ENCODE measurements at places on chromosomes 1 and 21.

GRCh38 chr1:41743366-41743765, 175.4 kb downstream of the HIVEP3 start:
- DNase-seq, result no peak

DNA sequence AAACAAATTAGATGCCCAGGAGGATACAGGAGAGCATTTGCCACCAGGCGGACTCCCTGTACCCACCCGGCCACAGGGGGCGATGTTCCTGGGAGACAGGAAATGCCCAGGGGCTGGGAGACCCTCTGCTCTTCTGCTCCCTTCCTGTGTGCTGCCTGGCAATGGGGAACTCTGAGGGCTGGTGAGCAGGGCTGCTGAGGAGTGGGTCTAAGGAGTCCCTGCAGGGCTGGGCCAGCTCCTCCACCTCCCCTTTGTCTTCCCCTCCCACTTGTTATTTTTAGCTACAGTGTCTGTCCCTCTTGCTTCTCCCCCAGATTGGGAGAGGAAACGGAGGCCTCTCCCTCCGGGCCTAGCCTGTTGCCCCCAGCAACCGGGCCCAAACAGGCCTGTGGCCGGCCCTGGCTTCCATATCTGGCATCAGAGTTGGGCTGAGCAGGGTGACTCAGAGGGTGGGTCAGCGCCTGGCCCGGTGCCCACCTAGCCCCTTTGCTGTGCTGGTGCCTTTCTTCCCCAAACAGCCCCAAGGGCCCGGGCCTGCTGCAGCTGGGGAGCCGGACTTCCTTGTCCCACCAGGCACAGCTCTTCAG, 11.6 kb downstream of the LMNA start:
- peak; percentile 85 for DNase-seq

GRCh38 chr1:29259802-29260441, 23.6 kb downstream of the PTPRU start:
- no peak for DNase-seq

GRCh38 chr1:95951371-95952102, 717.5 kb downstream of the RWDD3 start:
- DNase-seq, result no peak

- DNase-seq, result peak; percentile 64
Measured at GRCh38 chr1:167059045-167059808, 30.9 kb downstream of the GPA33 start.

DNA sequence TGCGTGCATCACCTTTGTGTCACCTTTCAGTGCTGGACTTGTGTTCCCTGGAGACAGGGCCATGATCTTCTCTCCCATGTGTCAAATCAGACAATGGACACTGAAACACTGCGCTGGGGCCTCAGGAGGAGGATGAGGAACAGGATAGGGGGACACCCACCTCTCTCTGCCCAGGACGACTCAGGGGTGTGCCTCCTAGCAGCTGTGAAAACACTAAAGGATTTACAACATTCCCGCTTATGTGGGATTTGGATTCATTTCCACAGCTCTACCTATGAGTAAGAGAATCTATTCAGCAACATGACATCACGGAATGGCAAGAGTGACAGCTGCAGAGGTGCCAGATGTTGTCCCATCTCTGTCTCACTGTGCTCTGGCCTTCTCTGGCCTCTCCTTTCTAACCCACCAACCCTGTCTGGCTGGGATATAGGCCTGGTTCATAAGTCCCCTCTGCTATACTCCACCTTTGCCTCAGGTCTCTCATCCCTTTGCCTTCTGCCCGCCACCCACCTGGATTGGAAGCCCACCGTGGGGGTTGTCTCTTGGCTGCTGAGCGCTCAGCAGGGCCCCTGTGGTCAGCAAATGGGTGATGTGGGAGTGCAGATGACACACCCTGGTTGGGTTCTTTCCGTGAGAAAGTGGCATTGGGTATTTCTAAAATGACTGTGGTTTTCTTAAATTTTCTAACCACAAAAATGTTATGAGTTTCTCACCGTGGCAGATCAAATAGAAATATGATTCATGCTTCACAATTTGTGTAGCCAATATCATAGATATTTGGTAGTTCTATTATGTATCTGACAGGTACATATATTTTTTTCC, 47.1 kb upstream of the TLR5 start:
- no peak for DNase-seq

GRCh38 chr21:42665026-42665425, 11.6 kb downstream of the PDE9A start:
- no peak for DNase-seq

DNA sequence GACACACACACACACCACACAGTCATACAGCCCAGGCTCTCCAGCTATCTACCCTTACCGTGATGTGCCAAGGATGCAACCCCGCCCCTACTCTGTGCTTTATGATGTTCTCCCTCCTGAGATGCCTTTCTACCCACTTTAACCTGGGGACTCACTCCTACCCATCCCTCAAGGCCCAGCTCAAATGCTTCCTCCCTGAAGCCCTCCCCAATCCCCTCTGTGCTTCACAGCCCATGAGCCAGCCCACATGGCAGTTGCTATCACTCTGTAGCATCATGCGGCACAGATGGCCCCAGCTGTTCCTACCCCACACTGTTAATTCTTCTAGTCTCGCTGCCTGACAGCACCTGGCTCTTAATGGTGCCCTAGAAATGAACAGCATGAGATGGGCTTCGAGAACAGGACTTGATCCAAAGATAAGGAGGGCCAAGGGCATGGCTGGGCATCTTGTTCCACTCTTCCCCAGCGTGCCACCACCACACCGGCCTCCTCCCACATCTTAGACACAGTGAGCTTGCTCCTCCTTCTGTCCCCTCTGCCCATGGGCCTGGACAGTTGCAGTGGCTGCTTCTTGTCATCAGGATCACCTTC, 109.8 kb downstream of the GLIS1 start:
- peak; percentile 77 for DNase-seq

DNA sequence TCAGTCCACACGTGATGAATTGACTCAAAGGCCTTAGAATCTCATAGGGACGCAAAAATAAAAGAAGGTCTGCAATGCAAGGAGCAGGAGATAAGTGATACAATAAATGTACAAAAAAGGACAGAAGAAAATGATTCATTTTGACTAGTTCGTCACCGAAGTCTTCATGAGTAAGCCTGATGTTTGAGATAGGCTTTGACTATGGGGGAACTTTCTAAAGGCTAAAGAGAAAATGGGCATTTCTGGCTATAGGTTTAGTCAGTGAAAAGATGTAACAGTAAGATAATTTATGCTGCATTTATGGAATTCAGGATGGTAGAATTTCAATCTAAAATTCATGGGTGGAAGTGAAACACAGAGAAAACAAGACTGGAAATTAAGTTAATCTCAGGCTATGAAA, 163.0 kb downstream of the ADGRL4 start:
- DNase-seq, result no peak

GRCh38 chr1:156726549-156727226, 1.6 kb upstream of the METTL25B start:
- DNase-seq, result peak; percentile 87

DNA sequence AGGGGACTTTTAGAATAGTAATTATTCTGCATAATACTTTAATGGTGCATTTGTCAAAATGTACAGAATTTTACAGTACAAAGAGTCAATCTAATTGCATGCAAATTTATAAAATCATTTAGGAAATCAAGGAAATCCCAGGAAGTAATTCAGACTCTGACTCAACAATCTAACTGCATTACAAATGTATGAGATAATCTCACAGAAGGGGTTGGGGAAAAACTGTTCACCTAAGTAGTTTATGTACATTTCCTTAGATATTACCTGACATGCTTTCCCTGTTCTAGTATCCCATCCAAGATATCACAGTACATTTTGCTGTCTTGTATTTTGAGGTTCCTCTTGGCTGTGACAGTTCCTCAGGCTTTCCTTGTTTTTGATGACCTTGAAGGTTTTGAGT, 4.7 kb downstream of the CRB1 start:
- no peak for DNase-seq

DNA sequence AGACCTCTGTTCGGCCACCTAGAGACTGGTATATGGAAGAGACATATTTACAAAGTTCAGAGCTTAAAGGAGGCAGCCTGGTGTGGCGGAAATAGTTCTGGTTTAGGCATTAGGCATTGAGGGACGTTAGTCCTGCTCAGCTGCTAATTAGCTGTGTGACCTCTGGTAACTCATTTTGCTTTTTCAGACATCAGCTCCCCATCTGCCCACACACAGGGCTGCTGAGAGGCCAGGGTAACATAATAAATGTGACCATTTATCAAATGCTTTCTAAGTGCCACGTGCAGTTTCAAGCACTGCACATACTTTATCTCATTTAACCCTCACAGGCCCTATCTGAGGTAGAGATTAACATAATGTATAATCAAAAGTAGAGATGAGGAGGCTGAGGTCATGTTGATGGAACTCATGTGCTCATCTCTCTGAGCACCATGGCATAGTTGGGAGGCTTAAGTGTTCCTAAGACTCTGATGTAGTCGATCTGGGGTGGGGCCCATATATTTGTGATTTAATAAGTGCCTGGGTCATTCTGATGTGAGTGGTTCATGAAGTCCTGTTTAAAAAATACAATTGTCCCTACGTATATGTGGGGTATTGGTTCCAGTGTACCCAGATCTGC, 267.2 kb upstream of the PLXNA2 start:
- DNase-seq, result no peak

- no peak for DNase-seq
Measured at GRCh38 chr1:29331309-29331708, 95.0 kb downstream of the PTPRU start.

DNA sequence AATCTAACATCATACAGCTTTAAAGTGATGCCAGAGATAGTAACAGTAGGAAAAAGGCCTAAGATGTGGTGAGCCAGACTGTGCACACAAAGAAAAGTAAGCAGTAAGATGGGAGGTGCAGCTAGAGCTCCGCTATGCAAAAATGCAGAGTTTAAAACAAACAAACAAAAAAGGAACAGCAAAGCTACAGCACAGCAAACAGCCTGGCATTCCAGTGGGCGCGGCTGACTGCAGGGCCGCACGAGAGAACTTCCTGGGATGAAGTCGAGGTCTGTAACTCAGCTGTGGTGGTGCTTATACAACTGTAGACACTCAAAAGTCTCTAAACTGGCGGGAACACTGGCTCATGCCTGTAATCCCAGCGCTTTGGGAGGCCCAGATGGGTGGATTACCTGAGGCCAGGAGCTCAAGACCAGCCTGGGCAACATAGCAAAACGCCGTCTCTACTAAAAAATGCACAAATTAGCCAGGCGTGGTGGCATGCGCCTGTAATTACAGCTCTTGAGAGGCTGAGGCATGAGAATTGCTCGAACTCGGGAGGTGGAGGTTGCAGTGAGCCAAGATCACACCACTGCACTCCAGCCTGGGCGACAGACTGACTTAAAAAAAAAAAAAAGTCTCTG, 30.1 kb downstream of the PRDM15 start:
- no peak for DNase-seq

- DNase-seq, result no peak
Measured at GRCh38 chr21:32477424-32477745, 64.9 kb downstream of the EVA1C start.

DNA sequence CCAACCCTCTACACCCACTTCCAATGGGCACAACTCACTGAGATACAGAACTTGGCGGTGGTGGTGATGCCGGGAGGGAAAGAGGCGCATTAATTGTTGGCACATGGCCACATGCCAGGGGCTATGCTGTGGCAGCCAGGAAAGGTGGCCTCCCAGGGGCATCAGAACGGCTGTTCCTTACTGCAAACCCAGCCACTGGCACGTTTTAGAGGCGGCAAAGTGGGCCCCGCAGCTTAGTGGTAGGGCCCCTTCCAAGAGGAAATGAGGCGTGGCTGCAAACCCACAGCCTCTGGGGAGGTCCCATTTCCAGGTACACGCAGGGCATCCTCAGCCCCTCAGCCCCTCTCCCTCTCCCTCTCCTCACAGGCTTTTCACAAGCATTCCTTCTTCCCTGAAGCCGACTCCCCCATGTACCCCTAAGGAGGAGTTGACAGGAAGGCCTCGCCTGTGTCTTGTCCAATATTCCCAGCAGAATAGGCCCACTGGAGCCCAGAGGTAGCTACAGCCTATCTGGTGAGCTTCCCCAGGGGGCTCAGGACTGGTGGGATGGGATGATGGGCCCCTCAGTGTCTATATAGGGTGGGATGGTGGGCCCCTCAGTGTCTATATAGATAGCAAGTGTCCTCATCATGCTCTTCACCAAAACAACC, 166.2 kb downstream of the CLIC6 start:
- no peak for DNase-seq

DNA sequence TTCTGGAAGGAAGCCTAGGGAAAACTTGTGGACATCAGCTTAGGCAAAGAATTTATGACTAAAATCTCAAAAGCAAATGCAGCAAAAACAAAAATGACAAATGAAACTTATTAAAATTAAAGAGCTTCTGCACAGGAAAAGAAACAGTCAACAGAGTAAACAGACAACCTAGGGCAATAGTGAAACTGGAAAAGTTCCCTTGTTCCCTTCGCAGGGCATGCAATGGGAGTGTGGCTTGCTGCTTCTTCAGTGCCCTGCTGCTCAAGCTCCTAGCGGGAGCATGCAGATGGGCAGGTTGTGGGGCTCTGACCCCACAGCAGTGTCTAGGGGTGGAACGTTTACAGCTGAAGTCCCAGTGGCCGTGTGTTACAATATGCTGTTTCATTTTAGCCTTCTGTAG, 1797.4 kb downstream of the NCAM2 start:
- no peak for DNase-seq
